ENCODE measurements at places on chromosomes 6 and 20. TPM values are rescaled to one million over a fixed set of nuclear protein-coding genes. Genes with fewer than 3 reads are reported as not detected.

- DNase-seq, result no peak
Measured at GRCh38 chr20:35551503-35551902, 9.6 kb downstream of the ERGIC3 start.

- no peak for DNase-seq
Measured at GRCh38 chr6:117615750-117616390, 13.6 kb upstream of the GOPC start.

MOCS1 gene
- total RNA-seq, result 13.5 TPM

DNA sequence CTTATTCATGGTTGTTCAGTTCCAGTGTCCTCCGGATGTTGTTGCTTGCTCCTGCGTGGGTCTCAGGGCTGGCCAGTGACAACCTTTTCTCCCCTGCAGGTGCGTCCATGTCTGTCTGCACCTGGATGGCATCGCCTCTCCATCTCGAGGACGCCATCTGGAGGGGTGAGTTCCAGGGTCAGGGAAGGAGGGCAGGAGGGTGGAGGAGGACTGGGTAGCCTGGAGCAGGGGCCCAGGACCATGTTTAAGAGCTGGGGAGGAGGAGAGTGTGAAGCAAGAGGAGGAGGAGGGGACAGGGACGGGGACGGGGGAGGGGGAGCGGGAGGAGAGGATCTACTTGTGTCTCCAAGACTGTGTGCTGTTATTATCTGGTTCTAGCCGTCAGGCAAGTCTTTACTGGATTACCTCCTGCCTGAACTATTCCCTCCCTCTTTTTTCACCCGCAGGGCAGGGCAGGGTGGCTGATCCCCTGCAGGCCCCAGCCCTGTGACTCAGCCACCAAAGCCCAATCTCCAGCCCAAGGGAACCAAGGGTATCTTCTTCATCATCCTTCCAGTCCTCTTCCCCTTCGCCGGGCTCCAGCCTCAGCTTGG, 32.2 kb upstream of the TULP1 start:
- no peak for DNase-seq

HLA-DOB gene
- 0.49 TPM for total RNA-seq

GRCh38 chr20:32466739-32467505, 108.8 kb downstream of the ASXL1 start:
- DNase-seq, result no peak

DNA sequence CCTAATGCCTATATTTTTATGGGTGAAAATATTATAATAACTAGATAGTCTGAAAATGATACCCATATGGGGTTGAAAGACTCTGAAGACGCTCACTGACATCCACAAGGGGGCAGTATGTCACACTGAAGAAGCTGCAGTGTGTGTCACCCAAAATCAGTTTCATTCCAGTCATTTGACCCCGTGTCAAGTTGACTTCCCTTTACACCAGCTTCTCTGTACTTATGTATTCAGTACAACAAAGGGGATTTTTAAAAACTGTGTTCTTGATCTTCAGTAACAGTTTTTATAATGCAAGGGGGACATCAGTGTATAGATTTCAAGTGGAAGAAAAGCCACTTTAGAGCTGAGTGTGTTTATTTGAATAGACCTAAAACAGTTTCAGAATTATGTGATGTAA, 19.3 kb downstream of the FAXC start:
- DNase-seq, result peak; percentile 13

STXBP5 gene
- total RNA-seq, result 19.1 TPM

DNA sequence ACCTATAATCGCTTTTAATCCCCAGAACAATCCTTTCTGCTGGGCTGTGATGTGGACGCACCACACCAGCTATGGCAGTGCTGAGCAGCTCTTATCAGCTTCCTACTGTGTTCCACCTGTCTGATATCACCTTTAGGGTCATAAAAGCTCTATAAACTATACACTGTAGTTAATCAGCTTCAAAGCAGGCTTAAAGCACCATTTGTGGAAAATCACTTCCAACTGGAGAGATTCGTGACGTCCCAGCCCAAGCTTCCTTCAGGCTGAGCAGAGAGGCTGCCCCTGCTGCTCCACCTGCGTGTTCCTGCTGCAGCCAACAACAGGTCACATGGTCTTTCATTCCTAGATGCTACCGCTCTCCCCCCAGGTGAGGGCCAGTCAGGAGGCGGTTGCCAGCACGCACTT, 156.5 kb downstream of the SMOC2 start:
- no peak for DNase-seq

DNA sequence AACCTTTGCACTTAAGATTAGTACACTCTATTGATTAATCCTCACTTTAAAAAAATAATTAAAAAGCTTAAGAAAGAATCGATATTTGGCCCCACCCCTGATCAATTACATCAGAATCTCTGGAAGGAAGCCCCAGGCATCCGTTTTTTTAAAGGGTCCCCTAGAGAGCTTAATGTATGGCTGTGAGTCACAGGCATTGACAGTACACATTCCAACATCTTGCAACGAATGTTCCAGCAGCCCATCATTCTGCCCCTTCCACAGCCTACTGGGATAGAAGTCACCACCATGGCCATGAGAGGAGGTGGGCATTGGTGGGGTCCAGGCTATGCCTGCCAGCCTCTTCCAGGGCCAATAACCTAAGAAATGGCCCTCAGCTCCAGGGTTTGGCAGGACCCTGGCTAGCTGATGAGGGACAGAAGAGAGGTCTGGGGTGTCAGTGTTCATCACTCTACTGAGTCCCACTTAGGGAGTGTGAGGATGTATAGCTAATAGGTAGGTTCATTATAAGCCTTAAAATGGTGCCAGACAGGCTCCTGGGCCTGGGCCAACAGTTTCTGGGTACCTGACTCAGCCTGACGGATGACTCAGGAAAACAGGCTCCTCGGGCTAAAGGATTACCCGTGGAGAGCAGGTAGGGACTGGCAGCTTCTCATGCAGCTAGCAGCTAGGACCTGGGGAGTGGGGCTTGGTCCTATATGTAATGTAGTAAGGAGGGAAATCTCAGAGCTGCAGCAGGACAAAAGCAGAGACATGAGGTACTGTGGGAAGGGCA, 40.4 kb downstream of the MDGA1 start:
- DNase-seq, result no peak

GRCh38 chr6:111683157-111683556, 77.5 kb upstream of the TRAF3IP2 start:
- no peak for DNase-seq

DNA sequence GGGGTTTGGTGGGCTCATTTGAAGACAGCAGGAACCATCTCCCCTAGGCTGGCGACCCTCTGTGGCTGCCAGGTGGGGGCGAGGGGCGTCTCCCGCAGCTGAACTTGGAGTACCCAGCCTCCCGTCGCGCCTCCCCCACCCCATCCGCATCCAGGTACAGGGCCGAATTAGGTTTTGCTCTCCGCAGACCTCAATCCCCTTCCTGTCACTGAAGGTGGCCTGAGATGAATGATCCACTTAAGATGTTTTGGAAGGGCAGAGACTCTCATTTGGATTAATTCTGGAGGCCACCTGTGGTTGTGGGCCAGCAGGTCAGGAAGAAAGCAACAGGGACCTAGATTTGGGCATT, 493 bp downstream of the CD83 start:
- DNase-seq, result no peak

FAXC gene
- total RNA-seq, result 0.07 TPM

DNA sequence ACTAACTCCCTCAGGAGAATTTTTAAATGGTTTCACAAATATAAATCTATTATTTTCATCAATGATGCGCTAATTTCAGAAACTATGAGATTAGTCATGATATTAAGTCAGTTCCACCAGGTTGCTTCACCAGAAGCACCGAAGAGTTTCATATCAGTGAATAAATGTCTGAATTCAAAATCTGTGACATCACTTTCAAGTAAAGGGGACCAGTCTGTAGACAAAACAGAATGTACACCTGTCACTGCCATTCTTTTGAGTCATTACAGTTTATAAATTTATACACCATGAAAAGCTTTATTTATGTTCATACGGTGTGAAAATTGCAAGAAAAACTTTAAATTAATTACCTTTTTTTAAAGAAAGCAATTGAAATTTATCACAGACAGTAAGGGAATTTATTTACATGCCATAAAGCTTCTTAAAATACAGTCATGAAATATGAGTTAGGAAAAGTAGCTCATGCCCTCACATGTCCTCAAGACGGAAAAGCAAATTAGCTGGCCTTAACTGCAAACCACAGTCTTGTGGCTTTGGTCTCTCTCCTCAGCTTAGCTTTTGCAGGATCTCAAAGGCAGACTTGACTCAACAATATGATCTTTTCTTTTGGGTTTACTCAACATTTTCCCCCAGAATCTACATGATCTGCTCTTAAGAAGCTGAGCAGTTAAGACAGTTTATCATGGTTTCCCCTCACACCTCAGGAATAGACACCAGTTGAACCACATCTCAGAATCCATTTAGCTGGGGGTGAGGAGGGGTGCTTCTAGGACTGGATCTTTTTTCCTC, 177.7 kb upstream of the MCHR2 start:
- DNase-seq, result no peak

VWA7 gene
- 0.11 TPM for total RNA-seq

SEL1L2 gene
- total RNA-seq, result not detected

SLC17A2 gene
- total RNA-seq, result not detected

RBPJL gene
- not detected for total RNA-seq

GRCh38 chr6:30129265-30130178, 6.4 kb upstream of the TRIM40 start:
- no peak for DNase-seq

MYLK2 gene
- 0.40 TPM for total RNA-seq

DNA sequence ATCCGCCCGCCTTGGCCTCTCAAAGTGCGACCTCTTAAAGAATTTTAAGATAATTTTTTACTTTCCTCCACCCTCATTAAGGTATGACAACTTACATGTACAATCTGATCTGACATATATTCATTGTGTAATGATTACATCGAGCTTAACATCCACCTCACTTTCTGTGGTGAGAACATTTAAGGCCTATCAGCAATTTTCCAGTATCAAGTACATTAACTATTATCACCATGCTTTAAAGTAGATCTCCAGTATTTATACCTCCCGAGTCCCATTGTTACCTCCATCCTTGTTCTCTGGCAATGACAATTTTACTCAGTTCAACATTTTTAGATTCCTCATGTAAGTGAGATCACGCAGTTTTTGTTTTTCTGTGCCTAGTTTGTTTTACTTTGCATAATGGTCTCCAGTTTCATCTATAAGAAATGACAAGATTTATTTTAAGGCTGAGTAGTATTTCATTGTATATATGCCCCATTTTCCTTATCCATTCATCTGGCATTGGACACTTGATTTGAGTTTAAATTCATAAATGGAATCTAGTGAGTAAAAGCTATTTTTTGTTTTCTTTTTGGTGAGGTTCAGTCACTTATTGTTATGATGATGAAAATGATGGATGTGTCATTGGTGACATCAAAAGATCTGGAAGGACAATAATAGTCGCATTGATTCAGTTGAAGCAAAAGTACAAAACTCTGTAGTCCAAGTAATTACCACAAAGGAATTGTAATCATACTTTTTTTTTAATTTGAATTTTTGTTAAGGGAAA, 87.0 kb downstream of the OR2B2 start:
- DNase-seq, result no peak

GRCh38 chr20:63833776-63834490, 2.9 kb upstream of the ZBTB46 start:
- no peak for DNase-seq

GRCh38 chr20:8213270-8213669, 81.2 kb downstream of the PLCB1 start:
- DNase-seq, result no peak

DNA sequence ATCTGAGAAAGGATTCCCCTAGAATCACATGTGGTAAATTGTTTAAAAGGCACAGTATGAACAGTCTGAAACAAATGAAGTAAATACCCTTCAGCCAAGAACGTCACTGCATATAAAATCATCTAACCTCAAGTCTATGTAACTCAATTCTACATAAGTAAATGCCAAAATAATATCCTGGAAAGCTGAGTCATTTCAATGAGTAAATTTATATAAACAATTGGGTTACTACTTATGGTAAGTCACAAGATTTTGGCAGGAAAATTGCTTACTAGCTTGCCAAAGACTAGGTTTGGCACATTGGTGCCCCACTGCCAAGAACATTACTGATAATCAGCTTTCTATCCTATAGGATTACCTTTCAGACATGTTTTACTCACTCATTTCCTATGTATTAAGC, 8.4 kb downstream of the GMDS start:
- DNase-seq, result peak; percentile 75

POPDC3 gene
- total RNA-seq, result 2.4 TPM

GRCh38 chr20:43460172-43460829, 2.6 kb downstream of the SRSF6 start:
- DNase-seq, result peak; percentile 59

DNA sequence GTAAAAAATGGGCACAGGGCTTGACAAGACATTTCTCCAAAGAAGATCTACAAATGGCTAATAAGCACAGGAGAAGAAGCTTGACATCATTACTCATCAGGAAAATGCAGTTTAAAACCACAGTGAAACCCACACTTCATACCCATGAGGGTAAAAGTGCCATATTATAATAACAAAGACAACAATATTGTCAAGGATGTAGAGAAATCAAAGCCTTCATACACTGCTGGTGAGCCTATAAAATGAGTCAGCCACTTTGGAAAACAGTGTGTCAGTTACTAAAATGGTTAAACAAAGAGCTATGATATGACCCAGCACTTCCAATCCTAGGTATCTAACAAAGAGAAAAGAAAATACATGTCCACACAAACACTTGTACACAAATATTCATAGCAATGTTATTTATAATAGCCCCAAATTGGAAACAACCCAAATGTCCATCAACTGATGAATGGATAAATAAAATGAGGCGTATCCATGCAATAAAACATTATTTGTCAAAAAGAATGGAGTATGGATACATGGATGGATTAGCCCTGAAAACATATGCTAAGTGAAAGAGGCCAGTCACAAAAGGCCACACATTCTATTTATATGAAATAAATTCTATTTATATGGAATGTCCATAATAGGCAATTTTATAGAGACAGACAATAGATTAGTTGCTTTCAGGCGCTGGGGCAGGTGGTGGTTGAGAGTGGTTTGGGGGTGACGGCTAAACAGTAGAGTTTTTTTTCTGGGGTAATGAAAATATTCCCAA, 11.5 kb upstream of the IL20RA start:
- no peak for DNase-seq

DNA sequence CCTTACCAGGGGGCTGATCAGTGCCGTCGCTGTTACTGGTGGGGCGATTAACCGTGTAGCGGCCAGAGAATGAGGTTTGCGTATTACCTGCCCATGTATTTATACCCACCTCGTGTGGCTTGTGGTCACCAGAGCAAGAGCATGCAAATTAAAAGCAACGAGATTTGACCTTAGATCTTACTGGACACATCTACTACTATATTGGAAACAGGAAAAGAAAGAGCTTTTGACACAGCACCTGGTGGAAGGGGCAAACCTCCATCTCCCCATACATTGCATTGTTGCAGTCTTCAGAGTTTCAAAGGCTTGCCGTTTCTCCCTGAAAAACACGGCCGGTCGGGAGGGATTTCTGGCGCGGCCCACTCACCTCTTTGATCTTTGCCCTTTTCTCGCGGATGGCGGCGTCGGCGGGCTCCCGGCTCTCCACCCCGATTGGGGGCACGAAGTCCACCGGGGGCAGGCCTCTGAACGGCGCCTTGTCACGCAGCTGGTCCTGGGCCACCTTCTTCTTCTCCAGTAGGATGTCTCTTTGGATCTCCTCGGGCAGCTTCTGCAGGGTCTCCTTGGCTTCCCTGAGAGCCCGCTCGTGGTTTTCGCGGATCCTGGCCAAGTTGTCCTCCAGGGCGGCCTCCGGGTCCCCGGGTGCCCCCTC, 1.3 kb downstream of the MAN1A1 start:
- DNase-seq, result no peak
